Heart left ventricle (tissue), 16 donors: ENCODE measurements at places on chromosomes 16 and 17. TPM values are rescaled to one million over a fixed set of nuclear protein-coding genes. Genes with fewer than 3 reads are reported as not detected.

DNA sequence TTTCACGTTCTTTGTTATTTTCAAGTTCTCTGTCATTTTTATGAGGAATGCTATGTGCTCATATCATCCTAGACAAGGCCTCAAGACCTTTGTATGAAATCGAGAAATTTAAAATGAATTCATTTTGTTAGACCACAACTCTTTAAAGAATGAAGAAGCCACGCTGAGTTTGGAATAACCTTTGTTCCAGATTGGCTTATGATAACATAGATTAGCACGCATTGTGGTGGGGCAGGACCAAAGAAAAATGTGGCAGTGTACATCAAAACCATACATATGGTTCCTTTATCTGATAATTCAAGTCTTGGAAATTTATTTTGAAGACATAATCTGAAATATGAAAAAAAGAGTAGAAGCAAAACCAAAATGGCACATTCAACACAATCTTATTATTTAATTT, 2.2 kb downstream of the HSD17B2 start:
- DNase-seq = no peak

DNA sequence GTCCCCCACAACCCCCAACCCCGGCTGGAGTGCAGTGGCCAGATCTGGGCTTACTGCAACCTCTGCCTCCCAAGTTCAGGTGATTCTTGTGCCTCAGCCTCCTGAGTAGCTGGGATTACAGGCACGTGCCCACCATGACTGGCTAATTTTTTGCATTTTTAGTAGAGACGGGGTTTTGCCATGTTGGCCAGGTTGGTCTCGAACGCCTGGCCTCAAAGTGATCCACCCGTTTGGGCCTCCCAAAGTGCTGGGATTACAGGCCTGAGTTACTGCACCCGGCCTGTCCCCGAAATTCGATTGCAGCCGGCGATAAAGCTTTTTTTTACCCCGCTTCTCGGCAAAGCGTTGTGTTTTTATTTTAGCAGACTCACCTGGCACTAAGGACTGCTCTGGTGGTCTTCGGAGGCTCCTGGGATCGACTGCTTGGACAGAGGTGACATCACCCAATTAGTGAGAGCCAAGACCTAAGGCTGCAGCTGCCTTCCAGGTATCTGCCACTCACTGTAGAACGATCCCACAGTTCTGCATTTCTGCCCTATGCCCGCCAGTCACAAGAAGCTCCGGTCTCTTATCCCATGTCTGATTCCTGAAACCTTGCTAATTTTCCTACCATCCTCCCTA, 82.2 kb upstream of the ARL4D start:
- DNase-seq = no peak

GRCh38 chr16:69176033-69176800, 10.7 kb upstream of the SNTB2 start:
- no peak for DNase-seq

UBFD1 gene
- polyA plus RNA-seq = 17.9 TPM
